ENCODE measurements at places on chromosomes 4 and X.
A peak's percentile ranks its signal among the peaks of the same experiment; 100 is the strongest.

DNA sequence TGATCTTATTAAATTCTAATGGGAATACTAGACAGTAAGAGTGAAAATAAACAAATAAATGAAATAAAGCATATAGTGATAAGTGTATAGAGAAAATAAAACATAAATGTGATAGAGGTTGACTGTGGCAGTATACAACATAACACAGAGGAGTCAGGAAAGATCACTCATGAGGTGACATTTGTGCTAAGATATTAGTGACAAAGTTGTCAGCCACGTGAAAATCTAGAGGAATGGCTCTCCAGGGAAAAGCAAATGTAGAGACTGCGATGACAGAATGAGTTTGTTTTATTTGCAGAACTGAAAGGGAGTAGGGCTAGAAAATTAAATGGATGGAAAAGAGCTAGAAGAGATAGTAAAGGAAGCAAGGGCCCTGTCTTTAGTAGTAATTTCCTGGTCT, 72.8 kb upstream of the GABRA2 start:
- DNase-seq, result no peak

GRCh38 chrX:72080150-72080549, 51.6 kb downstream of the RTL5 start:
- no peak for DNase-seq

- no peak for DNase-seq
Observed at GRCh38 chrX:40273356-40274050, 175.7 kb upstream of the BCOR start.

- DNase-seq, result no peak
Observed at GRCh38 chr4:115259642-115260041, 146.2 kb upstream of the NDST4 start.

DNA sequence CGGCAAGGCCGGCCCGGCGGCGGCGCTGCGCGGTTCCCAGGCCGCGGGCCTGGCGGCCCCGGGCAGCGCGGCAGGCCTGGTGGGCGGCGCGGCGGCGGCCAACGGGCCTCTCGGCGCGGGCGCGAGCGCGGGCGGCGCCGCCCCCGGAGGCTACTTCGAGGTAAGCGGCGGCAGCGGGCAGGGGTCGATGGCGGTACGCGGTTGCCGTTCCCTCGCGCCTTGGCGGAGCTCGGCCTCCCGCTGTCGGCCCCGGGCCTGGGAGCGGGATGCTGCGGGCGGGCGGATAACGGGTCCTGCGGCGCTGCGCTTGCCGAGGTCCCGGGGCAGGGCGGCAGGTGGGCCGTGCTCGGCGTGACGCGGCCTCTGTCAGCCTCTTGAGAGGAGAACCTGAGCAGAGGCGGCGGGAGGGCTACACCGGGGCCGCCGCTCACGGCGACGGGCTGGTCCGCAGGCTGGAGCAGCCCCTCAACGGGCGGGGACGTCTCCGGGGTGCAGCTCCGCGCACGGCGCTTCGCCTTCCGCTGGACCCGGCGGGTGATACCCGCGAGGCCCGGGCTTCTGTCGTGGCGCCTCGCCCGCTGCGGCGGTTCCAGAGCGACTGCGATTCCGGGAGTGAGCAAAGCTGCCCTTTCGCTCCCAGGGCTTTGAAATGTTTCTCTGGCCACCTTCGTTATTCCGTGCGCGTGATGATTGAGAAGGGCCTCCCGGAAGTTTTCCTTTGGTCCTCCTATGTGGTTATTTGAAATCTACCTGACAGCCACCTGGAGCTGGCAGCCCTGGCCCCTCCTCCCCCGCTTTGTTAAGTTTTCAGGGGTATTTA, 774 bp downstream of the FAM193A start:
- DNase-seq, result peak; percentile 75

DNA sequence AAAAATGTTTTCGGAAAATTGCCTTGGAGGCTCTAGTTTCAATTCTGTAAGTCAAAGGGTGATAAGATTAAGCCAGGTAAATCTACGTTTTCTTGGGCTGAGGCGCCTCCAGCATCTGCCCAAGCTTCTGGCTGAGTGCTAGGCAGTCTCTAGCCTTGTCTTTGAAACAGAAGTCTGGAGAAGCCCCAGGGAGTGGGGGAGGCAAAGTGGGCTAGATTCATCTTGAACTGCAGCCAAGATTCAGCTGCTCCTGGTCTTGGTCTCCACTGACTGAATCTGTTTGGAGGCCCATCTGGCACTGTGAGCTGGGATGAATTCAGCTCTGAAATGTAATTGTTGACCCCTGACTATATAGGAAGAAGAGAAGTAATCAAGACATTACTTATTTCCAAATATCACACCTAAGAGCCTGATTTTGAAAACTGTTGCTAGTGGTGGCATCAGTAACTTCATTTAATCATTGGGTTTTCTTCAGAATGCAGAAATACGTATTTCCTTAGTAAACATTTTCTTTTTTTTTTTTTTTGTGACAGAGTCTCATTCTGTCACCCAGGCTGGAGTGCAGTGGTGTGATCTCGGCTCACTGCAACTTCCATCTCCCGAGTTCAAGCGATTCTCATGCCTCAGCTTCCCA, 187.3 kb upstream of the LEF1 start:
- no peak for DNase-seq

DNA sequence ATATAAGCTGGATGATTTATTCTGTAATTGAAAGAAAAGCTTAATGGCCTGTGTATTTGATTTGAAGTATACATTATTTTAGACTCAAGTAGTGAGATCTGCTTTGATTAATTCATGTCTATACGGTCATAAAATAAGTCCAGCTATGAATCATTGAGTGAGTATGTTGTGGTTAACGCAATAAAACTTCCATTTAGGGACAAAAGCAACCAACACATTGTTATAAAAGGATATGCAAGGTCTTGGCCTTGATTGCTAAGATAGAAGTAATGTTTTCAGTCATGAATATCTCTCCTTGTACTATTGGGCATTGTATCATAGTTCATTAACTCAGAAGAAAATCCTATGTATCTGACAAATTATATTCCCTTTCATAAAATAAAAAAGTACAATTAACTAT, 162.1 kb downstream of the EPHA5 start:
- no peak for DNase-seq

GRCh38 chr4:156169861-156170260, 216.2 kb upstream of the CTSO start:
- DNase-seq, result peak; percentile 8

DNA sequence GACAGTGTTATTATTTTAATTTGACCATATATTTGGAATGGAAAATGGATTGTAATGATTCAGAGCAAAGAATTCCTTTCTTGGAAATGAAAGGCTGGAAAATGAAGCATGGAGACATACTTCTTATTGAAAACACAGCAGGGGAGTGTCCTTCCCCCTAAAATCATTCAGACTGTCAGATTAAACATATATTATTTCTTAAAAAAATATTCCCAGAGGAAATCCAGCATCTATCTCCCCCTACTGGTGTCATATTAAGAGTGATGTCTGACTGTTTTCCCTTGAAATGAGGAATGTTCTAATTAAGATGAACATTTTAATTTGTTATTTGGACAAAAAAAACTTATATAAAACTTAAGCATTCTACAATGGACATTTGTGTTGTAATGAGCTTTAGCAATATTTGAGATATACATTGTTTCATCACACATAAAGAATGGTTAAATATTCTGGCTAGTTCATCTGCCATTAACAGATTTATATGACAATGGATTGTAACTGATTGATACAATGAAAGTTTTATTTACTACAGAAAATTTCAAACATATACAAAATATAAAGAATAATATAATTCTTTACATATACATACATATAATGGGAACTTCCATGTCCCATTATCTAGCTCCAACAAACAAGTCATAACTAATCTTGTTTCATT, 264.6 kb downstream of the SPRY1 start:
- DNase-seq, result peak; percentile 11

- DNase-seq, result no peak
Observed at GRCh38 chrX:149504226-149504914, 736 bp downstream of the IDS start.

- no peak for DNase-seq
Observed at GRCh38 chrX:10038585-10038984, 71.4 kb downstream of the CLDN34 start.

GRCh38 chr4:33218238-33218637, 2498.1 kb downstream of the PCDH7 start:
- DNase-seq, result no peak

DNA sequence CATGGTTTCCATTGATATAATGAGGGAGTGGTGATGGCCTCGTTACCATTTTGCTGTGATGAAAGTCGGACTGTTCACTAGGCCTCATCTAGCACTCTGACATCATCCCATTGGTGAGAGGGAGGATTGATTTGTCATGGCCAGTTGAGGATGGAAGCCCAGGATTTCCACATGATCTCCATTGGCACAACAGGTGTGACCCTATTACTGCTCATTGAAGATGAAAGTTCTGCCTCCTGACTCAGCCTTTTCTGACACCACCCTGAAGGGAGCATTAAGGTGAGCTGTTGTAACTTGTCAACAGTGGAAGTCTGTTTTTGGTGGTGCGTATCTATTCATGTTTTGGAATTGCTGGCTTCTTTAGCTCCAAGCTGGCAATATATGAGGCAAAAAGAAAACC, 144.2 kb downstream of the PABPC4L start:
- no peak for DNase-seq

GRCh38 chr4:133145758-133146573, 3.1 kb upstream of the PCDH10 start:
- DNase-seq, result no peak

DNA sequence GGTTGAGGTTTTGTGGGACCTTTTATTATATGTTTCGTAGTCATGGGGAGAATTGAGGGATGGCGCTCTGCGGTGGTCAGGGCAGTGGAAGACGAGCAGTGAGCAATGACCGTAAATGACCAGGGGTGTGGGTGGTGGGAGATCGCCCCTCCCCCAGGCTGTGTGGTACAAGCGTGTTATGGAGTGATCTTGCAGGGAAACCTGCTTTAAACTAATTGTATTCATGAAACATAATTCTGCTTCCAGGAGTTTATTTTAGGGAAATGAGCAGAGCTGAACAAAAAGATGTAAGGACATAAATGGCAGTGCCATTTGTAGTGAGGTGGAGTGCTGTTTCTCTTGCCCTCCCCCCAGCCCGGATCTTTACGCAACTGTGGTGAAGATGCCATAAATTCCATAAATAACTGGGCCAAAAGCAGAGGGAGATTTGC, 20.2 kb downstream of the GYG2 start:
- no peak for DNase-seq

GRCh38 chr4:108350332-108350731, 181.6 kb upstream of the LEF1 start:
- DNase-seq, result no peak

DNA sequence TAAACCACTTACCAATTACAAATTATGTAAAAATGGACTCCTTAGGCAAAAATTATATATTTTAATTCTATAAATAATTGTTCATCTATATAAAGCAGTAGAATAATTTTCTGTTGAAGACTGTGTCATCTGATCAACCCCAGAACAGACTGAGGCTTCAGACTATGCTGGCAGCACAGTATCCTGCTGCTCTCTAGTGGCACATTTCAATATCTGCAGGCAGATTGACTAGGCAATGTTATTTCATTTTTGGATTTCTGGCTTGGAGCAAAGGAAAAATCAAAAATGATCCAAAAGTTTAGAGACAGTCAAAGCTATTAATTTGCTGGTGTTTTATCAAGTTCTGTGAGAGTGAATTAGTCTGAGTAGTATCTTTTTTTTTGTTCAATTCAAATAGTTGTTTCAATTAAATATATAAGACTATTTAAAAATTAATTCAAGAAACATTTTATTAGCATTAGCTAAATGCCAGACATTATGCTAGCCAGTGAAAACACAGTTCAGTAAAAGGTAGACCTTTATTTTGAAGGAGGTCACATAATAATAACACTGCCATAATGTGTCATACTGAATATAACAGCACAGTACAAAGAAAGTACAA, 21.3 kb upstream of the SULT1E1 start:
- DNase-seq, result peak; percentile 55

DNA sequence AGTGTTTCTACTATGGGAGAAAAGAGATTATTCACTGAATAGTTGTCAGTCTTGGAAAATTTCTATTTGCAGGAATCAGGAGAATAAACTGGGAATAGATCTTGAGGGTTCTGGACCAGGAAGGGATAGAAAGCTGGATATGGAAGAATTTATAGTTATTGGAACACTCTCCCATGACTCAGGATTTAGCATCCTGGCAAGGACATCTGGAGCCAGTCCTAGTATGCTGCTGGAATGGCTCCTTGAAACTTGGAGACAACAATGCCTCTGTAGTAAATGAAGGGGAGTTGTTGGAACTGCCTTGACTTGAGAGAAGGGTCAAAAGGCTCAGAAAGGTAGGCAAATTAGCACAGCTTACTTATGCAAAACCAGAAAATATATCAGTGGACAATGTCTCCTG, 23.5 kb upstream of the THOC2 start:
- no peak for DNase-seq

DNA sequence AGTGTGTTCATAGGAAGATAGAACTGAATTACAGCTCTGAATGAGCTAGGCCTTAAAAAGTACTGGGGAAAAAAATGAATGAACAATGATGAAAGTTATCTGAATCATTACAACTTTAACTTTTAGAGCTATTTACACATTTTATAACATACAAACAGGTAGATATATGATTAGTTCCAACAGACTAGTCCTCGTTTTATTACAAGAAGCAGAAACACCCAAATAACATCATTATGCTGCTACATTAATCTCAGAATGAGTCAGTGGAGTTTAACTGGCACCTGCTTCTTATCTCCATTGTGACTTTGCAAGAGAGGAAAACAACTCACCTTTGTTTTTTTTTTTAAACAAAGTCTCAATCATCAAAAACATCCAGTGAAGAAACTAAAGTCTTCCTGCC, 15.2 kb downstream of the ATP8A1 start:
- no peak for DNase-seq

DNA sequence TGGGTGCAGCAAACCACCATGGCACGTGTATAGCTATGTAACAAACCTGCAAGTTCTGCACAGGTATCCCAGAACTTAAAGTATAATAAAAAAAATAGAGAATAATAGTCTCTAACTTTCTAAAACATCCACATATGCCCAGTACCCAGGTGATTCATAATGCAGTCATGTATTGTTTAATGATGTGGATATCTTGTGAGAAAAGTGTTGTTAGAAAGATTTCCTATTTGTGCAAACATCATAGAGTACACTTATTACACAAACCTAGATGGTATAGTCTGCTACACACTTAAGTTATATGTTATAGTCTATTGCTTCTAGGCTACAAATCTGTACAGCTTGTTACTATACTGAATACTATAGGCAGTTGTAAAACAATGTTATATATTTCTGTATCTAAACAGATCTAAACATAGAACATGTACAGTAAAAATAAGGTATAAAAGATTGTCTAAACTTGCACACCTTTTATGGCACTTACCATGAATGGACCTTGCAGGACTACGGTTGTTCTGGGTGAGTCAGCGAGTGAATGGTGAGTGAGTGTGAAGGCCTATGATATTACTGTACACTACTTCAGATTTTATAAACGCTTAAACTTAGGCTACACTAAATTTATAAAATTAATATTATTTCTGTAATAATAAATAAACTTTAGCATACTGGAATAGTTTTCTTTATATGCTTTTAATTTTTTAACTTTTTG, 232.2 kb upstream of the SLIT2 start:
- no peak for DNase-seq

GRCh38 chr4:30191902-30192301, 528.3 kb upstream of the PCDH7 start:
- no peak for DNase-seq

- DNase-seq, result no peak
Observed at GRCh38 chrX:110055616-110056015, 52.7 kb downstream of the TMEM164 start.

Data from NCI-H2081 (cell line).